Adrenal gland (tissue), 19 donors: ENCODE measurements at places on chromosomes 2 and 18. TPM values are rescaled to one million over a fixed set of nuclear protein-coding genes. Genes with fewer than 3 reads are reported as not detected.

The SCTR gene
- polyA plus RNA-seq, result 0.35 TPM

The PLCL1 gene
- 2.8 TPM for polyA plus RNA-seq

The SKA1 gene
- 0.88 TPM for polyA plus RNA-seq

The NYAP2 gene
- polyA plus RNA-seq, result 0.16 TPM

- H3K4me3 ChIP-seq, result no peak overlapping the region
- no peak for DNase-seq
- no peak overlapping the region for H3K27ac ChIP-seq
Observed at GRCh38 chr2:125280265-125280664, 1255.2 kb downstream of the CNTNAP5 start.

DNA sequence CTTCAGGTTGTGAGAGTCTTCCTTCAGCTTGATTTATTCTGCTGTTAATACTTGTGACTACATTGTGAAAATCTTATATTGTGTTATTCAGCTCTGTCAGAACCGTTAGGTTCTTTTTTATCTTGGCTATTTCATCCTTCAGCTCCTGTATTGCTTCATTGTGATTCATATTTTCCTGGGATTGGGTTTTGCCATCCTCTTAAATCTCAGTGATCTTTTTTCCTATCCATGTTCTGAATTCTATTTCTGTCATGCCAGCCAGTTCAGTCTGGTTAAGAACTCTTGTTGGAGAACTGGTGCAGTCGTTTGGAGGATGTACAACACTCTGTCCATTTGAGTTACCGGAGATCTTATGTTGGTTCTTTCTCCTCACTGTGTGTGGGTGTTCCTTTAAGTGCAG lies 19.1 kb downstream of the MSTN start:
- no peaks in the 10 kb centered on the region for H3K27me3 ChIP-seq
- peak overlapping the region; percentile 4 for H3K27ac ChIP-seq
- H3K4me1 ChIP-seq, result no peaks in the 10 kb centered on the region
- no peak overlapping the region for H3K4me3 ChIP-seq
- no peaks in the 10 kb centered on the region for H3K36me3 ChIP-seq
- DNase-seq, result no peak

- no peak overlapping the region for H3K4me3 ChIP-seq
- no peaks in the 10 kb centered on the region for H3K27me3 ChIP-seq
- H3K36me3 ChIP-seq, result no peaks in the 10 kb centered on the region
Observed at GRCh38 chr2:120480346-120480902, 134.5 kb downstream of the INHBB start.

DNA sequence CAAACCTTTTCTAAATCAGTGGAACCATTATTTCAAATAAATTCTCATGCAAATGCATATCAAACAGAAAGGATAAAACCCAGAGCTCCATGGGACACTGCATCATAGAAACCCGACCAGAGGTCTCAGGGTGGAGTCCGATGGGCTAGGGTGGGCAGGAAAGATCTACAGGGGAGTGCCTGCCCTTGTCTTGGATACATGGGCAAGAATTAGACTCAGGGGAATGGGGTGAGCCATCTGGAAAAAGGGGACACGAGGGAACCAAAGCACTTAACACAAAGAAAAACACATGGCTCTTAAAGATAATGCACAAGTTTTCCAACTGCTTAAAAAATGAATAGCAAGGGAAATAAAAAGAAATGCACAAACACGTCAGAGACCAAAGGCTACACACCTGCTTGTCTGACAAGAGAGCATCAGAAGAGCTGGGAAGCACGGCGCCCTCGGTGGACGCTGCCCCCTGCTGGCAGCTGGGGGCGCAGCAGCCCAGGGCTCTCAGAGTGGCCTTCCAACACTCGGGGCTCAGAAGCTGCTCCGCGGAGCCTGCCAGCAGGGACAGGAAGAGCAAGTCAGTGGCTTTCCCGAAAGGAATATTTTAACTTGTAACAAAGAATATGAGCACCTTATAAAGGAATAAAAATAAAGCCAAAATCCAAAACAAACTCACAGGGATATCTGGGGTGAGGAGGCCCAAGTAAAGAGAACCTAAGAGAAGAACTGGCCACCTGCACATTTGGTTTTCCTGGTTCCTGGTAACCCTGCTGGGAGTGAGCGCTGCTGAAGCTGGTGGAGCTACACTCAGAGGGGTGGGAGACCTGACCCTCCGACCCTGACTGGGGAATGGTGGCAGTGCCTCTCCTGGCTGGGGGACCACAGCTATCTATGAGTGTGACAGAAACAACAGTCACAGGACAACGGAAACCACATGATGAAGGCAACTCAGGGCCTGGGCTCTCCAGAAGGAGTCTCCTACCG lies 54.5 kb downstream of the SIGLEC15 start:
- DNase-seq, result peak; percentile 77
- H3K4me1 ChIP-seq, result no peaks in the 10 kb centered on the region
- H3K4me3 ChIP-seq, result no peak overlapping the region
- H3K36me3 ChIP-seq, result no peaks in the 10 kb centered on the region

GRCh38 chr2:148926291-148926961 lies 51.4 kb downstream of the KIF5C start:
- no peaks in the 10 kb centered on the region for H3K27me3 ChIP-seq
- H3K4me3 ChIP-seq, result no peak overlapping the region
- H3K4me1 ChIP-seq, result no peaks in the 10 kb centered on the region
- DNase-seq, result peak; percentile 69
- H3K36me3 ChIP-seq, result no peaks in the 10 kb centered on the region

DNA sequence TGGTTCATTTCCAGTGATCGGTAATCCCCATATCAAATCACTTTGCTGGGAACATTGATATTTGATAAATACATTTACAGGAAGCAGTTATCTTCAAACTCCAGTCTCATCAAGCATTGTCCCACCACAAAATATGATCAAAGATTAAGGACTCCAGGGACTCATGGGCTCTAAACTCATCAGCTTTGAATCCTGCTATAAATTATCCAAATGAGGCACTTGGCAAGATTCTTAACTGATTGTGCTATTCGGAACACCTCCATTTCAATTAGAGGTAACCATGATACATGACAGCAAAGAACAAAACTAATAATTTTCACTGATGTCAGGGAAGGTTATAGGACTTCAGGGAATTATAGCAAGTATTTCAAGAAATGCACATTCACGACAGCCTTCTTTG lies 1088.1 kb upstream of the PIK3C3 start:
- H3K4me3 ChIP-seq, result no peak overlapping the region
- no peaks in the 10 kb centered on the region for H3K4me1 ChIP-seq
- H3K36me3 ChIP-seq, result no peaks in the 10 kb centered on the region
- H3K27ac ChIP-seq, result no peak overlapping the region
- DNase-seq, result no peak

- no peaks in the 10 kb centered on the region for H3K36me3 ChIP-seq
- H3K27me3 ChIP-seq, result no peaks in the 10 kb centered on the region
- DNase-seq, result no peak
Observed at GRCh38 chr2:21250673-21251072, 126.9 kb downstream of the TDRD15 start.

DNA sequence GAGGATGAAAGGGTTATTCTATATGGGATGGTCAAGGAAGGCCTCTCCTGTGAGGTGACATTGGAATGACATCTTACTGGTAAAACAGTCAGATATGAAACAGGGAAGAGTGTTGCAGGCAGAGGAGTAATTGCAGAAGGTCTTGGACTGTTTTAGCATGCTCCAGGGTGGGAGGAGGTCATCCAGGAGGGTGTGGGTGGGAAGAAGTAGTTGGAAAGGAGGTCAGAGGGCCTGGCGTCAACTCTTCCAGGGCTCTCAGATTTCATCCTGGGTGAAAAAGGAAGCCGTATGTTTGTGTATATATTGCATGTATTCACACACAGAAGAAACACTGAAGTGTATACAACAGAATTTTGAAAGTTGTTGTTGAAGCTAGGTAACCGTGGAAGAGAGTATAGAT lies 48.2 kb downstream of the ATP9B start:
- no peak overlapping the region for H3K4me3 ChIP-seq
- no peaks in the 10 kb centered on the region for H3K4me1 ChIP-seq
- H3K27ac ChIP-seq, result no peak overlapping the region
- H3K36me3 ChIP-seq, result no peaks in the 10 kb centered on the region

GRCh38 chr2:181372646-181373040 lies 84.5 kb upstream of the ITGA4 start:
- no peak for DNase-seq
- H3K36me3 ChIP-seq, result no peaks in the 10 kb centered on the region
- H3K4me1 ChIP-seq, result no peaks in the 10 kb centered on the region
- H3K27ac ChIP-seq, result no peak overlapping the region
- no peak overlapping the region for H3K4me3 ChIP-seq

- H3K4me1 ChIP-seq, result peaks cover 26% of the 10 kb centered on the region
- H3K4me3 ChIP-seq, result peak overlapping the region; percentile 26
- no peak for DNase-seq
- H3K36me3 ChIP-seq, result no peaks in the 10 kb centered on the region
Observed at GRCh38 chr2:171688129-171688465, 828 bp downstream of the DYNC1I2 start.
